Endodermal cell (in vitro differentiated cells): ENCODE measurements at places on chromosomes 11 and 22. TPM values are rescaled to one million over a fixed set of nuclear protein-coding genes. Genes with fewer than 3 reads are reported as not detected.

The OR8D4 gene
- not detected in 3 replicates for total RNA-seq

The LRP5 gene
- total RNA-seq = 49.8 and 58.2 TPM in 2 replicates

The ZNF143 gene
- 34.6 and 38.7 TPM in 2 replicates for total RNA-seq

The ZBTB44 gene
- 59.2 and 69.2 TPM in 2 replicates for total RNA-seq

The PYGM gene
- 1.2 to 2.4 TPM (median 2.1 TPM) in 3 replicates for total RNA-seq

The BTG4 gene
- total RNA-seq = not detected in 3 replicates

The CDC42EP2 gene
- 0.80 to 5.9 TPM (median 3.3 TPM) in 3 replicates for total RNA-seq

The GRM5 gene
- total RNA-seq = 0.09 TPM in 2 replicates

The CABP7 gene
- not detected in 3 replicates for total RNA-seq

The TRPC6 gene
- total RNA-seq = 4.1 and 5.1 TPM in 2 replicates

The TRIM22 gene
- 3.1 and 4.2 TPM in 2 replicates for total RNA-seq

The C11orf91 gene
- total RNA-seq = 1.0 to 1.4 TPM in 2 of 3 replicates, not detected in the other

The C11orf16 gene
- total RNA-seq = not detected in 3 replicates

The SNX32 gene
- 0.84 and 1.5 TPM in 2 replicates for total RNA-seq

The MOV10L1 gene
- total RNA-seq = 0.27 and 0.31 TPM in 2 replicates

The UBQLNL gene
- 0.20 TPM in 1 of 3 replicates, not detected in the others for total RNA-seq

The ST14 gene
- total RNA-seq = 11.5 to 17.5 TPM (median 16.5 TPM) in 3 replicates

The TSPAN32 gene
- not detected in 3 replicates for total RNA-seq

The SCUBE1 gene
- total RNA-seq = 0.13 to 0.25 TPM (median 0.14 TPM) in 3 replicates

The TSPO gene
- total RNA-seq = 11.6 and 12.3 TPM in 2 replicates

The CSF2RB gene
- not detected in 3 replicates for total RNA-seq
